ENCODE measurements at places on chromosomes 3 and 15. TPM values are rescaled to one million over a fixed set of nuclear protein-coding genes. Genes with fewer than 3 reads are reported as not detected.

The DUOXA1 gene
- total RNA-seq = 3.3 TPM

DNA sequence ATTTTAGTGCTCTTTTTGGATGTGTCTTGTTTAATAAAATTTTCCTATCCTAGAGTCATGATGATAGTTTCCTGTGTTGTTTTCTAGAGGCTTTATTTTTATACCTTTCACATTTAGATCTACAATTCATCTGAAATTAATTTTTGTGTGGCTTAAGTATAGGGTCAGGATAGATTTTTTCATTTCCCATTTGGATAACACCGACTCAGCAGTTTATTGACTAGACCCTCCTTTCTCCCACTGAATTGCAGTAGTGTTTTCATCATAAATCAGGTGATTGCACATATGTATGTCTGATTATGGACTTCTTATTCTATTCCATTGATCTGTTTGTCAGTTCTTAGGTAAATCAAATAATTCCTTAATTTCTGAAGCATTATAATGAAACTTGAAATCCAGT lies 10.4 kb downstream of the PRR23A start:
- DNase-seq = no peak

DNA sequence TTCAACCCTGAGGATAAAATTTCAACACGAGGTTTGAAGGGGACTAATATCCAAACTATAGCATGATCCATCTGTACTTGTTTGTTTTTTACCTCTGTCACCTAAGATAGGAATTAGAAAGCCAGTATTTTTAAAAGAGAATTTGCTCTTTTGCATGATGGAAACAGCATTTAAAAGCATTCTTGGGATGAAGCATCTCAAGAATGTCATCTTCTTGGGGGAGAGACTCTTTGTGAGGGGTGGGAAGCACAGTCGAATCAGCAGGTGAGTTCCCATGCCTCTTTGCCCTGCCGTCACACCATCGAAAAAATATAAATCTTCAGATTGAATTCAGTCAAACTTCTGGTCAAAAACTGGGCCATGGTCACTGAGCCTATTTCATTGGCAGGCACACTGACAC lies 55.3 kb upstream of the BCHE start:
- no peak for DNase-seq

DNA sequence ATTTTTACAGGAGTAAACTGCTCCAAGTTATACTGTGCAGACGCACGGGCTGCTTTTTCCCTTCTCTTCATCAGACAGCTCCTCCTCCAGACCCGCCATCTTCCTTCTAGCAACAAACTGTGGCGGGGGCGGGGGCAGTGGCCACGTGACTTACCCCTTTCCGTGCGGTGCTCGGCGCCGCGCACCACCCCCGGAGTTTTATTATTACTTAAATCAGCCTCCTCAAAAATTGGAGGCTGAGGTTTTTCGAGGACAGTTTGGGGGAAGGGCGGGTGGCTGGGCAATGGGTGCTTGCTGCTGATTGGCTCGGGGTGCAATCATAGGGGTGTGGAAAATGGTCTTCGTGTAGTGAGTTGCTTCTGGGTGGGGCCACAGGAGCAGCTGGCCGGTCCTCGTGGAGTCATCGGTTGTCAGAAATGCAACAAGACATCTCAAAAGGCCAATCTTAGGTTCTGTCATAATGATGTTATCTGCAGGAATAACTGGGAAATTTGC lies 77.1 kb upstream of the MFGE8 start:
- DNase-seq = no peak

- no peak for DNase-seq
These were observed 412 bp upstream of the CTXN2 start for GRCh38 chr15:48190932-48191573.
